ENCODE measurements at places on chromosomes 16 and 17.
A peak's percentile ranks its signal among the peaks of the same experiment; 100 is the strongest.

DNA sequence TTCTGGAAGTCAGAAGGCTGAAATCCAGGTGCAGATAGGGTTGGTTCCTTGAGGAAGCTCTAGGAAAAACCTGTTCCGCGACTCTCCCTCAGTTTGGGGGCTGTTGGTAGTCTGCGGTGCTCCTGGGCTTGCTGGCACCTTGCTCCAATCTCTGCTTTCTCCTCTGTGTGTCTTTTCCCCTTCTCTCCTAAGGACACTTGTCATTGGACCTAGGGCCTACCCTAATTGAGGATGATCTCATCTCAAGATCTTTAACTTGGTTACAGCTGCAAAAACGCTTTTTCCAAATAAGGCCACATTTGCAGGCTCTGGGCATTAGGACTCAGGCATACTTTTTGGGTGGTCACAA lies 12.9 kb upstream of the CACNG4 start:
- DNase-seq, result no peak

DNA sequence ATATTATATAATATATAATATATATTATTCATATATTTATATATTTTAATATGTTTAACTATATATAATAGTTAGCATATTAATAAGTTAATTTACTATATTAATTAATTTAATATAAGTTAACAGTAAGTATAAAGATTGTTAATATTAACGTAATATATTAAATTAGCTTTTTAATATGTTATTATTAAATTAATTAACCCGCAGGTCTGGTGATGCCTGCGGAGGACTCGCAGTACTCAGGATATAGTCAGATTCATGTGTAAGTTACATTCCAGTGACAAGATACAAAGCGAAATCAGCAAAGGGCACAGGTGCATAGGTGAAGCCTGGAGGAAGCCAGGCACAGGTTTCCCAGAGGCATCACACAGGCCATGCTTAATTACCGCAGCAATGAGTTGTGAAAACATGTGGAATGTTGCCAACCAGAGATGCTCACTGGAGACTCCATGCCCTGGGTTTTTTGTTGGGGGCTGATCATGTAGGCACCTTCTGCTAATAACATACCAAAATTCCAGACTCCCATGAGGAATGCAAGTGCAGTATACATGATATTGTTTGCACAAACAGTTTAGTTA lies 130.4 kb upstream of the MPHOSPH6 start:
- no peak for DNase-seq

- no peak for DNase-seq
Observed at GRCh38 chr17:48011405-48012150, 26.0 kb downstream of the COPZ2 start.

- peak; percentile 13 for DNase-seq
Observed at GRCh38 chr17:330993-331701, 21.5 kb downstream of the RPH3AL start.

- peak; percentile 38 for DNase-seq
Observed at GRCh38 chr17:76687298-76688164, 23.2 kb downstream of the MXRA7 start.

DNA sequence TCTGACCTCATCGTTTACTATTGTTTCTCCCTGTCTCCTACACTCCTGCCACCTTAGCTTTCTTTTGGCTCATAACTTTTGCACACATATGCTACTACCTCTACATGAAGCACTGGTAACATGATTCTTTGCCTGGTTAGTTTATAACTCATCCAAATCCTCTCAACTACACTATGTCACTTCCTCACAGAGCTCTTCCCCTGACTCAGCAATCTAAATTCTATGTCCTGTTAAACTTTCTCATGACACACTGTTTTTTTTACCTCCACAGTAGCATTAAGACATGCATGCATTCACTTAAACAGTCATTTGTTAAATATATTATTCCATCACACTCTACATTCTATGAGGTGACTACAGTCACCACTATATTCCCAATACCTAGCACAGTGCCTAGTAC lies 19.7 kb downstream of the APPBP2 start:
- no peak for DNase-seq

DNA sequence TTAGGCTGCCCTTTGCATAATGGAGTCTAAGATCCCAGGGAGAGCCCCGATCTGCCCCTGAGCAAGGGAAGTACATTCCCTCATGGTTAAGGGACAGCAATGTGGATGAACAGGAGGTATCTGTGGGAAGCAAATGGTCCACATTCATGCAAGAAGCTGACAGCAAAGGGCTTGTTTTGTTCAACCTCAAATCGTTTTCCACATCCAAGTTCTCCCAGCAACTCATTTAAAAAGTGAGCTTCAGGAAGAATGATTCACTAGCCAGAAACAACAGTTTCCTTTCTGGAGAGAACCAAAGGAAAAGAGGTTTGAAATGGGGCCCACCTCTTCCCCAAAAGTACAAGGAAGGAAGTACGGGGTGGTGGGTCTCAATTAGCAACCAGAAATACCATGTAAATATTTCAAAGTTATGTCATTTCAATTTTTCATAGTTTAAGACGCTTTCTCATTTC lies 9.4 kb downstream of the HSPB9 start:
- no peak for DNase-seq

DNA sequence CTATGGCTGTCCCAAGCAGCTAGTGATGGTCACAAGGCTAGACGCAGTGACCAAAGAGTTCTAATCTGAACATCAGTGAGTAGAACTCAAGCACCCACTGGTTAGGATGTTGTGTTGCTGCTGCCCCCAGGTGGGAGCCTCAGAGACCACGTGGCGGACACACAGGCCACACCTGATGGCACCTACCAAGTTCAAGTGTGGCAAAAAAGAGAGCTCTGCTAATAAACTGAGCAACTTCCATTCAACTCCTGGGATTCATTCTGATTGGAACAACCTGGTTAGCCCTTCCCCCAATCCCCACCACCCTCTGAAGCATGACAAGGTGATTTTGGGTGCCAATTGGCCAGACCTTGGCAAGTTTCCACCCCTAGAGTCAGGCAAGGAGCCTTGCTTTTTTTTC lies 3.5 kb upstream of the LCMT1 start:
- no peak for DNase-seq

Data from anterior cingulate cortex (tissue), 58 donors.